Activated CD4-positive, alpha-beta memory T cell treated with anti-CD3 and anti-CD28 coated beads, Interleukin-2, amount 10 ng/mL, durations not matched to agents 7 days and 5 days (primary cell): ENCODE measurements at places on chromosomes 3 and 15. TPM values are rescaled to one million over a fixed set of nuclear protein-coding genes. Genes with fewer than 3 reads are reported as not detected.

GRCh38 chr3:14767245-14768051 is 51.3 kb upstream of the FGD5 start:
- no peak for DNase-seq
- no peak overlapping the region for H3K27ac ChIP-seq
- H3K36me3 ChIP-seq, result no peaks in the 10 kb centered on the region
- no peaks in the 10 kb centered on the region for H3K27me3 ChIP-seq
- H3K4me1 ChIP-seq, result no peaks in the 10 kb centered on the region

The STT3B gene
- 201 TPM for total RNA-seq

The FOXB1 gene
- 3.7 TPM for total RNA-seq

- H3K27me3 ChIP-seq, result peaks cover 9% of the 10 kb centered on the region
- H3K4me3 ChIP-seq, result no peak overlapping the region
- H3K27ac ChIP-seq, result no peak overlapping the region
- no peaks in the 10 kb centered on the region for H3K36me3 ChIP-seq
Observed at GRCh38 chr3:189659571-189659970, 28.4 kb downstream of the TP63 start.

- no peak for DNase-seq
- H3K27me3 ChIP-seq, result no peaks in the 10 kb centered on the region
- peaks cover 39% of the 10 kb centered on the region for H3K36me3 ChIP-seq
- no peak overlapping the region for H3K4me3 ChIP-seq
- H3K4me1 ChIP-seq, result peaks cover 19% of the 10 kb centered on the region
Observed at GRCh38 chr3:182906036-182906435, 74.3 kb downstream of the DCUN1D1 start.

The FHIT gene
- total RNA-seq, result 9.6 TPM

GRCh38 chr15:44300572-44300971 is 12.1 kb downstream of the GOLM2 start:
- H3K4me3 ChIP-seq, result no peak overlapping the region
- peaks cover 25% of the 10 kb centered on the region for H3K4me1 ChIP-seq
- no peaks in the 10 kb centered on the region for H3K27me3 ChIP-seq
- no peak overlapping the region for H3K27ac ChIP-seq
- no peak for DNase-seq

- H3K27ac ChIP-seq, result no peak overlapping the region
- peaks cover 2% of the 10 kb centered on the region for H3K36me3 ChIP-seq
- DNase-seq, result no peak
- no peak overlapping the region for H3K4me3 ChIP-seq
Observed at GRCh38 chr3:141389703-141390102, 21.4 kb downstream of the ZBTB38 start.

- DNase-seq, result no peak
- H3K27ac ChIP-seq, result peak overlapping the region; percentile 46
- H3K36me3 ChIP-seq, result peaks cover 77% of the 10 kb centered on the region
- peaks cover 23% of the 10 kb centered on the region for H3K4me1 ChIP-seq
- no peak overlapping the region for H3K4me3 ChIP-seq
- no peaks in the 10 kb centered on the region for H3K27me3 ChIP-seq
Observed at GRCh38 chr3:45741247-45741646, 52.1 kb downstream of the SACM1L start.

The MME gene
- not detected for total RNA-seq

- no peak overlapping the region for H3K27ac ChIP-seq
- H3K36me3 ChIP-seq, result no peaks in the 10 kb centered on the region
- no peak for DNase-seq
- peak overlapping the region; percentile 47 for H3K4me3 ChIP-seq
Observed at GRCh38 chr3:66039590-66039887, 821 bp upstream of the MAGI1 start.
